Ascending aorta (tissue), 2 donors: ENCODE measurements at places on chromosomes 5 and 9.

- DNase-seq, result no peak
Measured at GRCh38 chr9:16102154-16102553, 549.3 kb downstream of the CCDC171 start.

DNA sequence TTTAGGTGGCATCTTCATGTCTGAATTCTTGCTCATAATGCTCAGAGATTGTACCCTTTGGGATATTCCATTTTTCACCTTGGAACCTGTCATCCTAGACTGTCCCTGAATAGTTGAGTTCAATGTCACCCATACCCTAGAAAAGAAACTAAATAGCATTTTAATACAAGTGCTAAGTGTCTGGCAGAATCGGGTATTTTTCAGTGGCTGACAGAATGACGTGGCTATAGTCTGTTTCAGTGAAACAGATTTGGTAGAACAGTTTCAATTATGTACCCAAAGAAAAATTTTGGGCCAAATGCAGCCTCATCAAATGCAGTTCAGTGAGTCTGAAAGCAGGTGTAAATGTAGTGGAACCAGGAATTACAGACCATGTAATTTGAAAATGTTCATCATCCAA lies 1041.2 kb downstream of the DTWD2 start:
- no peak for DNase-seq

GRCh38 chr9:72478966-72479365 lies 42.4 kb upstream of the TMC1 start:
- DNase-seq, result no peak

- DNase-seq, result no peak
Measured at GRCh38 chr9:90301277-90301653, 341.4 kb downstream of the DIRAS2 start.

- no peak for DNase-seq
Measured at GRCh38 chr5:25552871-25553481, 908.2 kb upstream of the CDH10 start.

GRCh38 chr5:148268566-148268965 lies at the start of gene SPINK13:
Gene SPINK13, plus strand, starts transcription at chr5:148268794. Its CDS starts 1,279 bp downstream, at chr5:148270073.
- no peak for DNase-seq

GRCh38 chr9:97855899-97856298 lies 2.9 kb downstream of the FOXE1 start:
- DNase-seq, result no peak

DNA sequence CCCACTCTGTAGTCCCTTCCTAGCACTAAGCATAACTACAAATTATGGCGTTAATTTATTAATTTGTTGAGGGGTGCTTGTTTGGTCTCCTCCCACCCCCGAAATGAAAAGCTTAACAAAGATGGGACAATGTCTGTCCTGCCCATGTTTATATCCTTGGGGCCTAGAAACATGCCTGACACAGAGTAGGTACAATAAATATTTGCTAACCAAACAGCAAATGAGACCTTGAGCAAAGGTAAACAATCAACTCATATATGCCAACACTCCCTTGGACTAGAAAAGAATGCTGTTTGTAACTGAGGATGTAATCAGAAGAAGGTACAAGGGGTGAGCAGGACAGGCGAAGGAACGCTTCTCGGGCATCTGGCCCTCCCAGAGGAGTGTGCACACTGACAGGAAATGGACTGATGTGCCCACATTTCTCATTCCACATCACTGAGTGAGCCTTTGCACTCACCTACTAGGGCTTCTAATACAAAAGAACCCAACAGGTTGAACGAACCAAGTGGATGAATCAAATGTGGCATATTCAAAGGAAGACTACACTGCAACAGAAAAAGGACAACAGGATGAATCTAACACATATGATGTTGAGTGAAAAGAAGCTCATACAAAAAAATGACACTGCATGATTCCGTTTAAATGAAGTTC lies 66.8 kb downstream of the MED27 start:
- DNase-seq, result no peak

GRCh38 chr9:12776513-12777055 lies 1.8 kb downstream of the LURAP1L start:
- DNase-seq, result no peak
